ENCODE measurements at places on chromosomes 12 and 14.

- DNase-seq, result no peak
These were observed 69.7 kb upstream of the DHRS4 start for GRCh38 chr14:23883684-23884540.

DNA sequence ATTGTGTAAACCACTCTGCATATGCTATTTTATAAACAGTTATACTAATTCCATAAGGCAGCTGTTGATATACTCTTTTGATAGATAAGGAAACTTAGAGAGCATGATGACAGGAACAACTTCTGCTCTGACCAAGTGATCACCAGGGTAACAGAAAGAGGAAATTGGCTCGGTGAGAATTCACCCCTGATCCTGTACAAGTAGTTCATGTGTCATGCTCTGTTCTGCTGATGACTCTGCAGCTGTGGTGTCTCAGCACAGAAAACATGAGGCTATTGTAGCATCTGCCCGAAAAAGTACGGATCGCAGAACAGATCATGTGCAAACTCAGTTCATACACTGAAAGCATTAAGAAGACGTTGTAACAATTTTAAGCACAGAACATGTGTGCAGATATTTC, 345.0 kb downstream of the LRIG3 start:
- DNase-seq, result no peak

DNA sequence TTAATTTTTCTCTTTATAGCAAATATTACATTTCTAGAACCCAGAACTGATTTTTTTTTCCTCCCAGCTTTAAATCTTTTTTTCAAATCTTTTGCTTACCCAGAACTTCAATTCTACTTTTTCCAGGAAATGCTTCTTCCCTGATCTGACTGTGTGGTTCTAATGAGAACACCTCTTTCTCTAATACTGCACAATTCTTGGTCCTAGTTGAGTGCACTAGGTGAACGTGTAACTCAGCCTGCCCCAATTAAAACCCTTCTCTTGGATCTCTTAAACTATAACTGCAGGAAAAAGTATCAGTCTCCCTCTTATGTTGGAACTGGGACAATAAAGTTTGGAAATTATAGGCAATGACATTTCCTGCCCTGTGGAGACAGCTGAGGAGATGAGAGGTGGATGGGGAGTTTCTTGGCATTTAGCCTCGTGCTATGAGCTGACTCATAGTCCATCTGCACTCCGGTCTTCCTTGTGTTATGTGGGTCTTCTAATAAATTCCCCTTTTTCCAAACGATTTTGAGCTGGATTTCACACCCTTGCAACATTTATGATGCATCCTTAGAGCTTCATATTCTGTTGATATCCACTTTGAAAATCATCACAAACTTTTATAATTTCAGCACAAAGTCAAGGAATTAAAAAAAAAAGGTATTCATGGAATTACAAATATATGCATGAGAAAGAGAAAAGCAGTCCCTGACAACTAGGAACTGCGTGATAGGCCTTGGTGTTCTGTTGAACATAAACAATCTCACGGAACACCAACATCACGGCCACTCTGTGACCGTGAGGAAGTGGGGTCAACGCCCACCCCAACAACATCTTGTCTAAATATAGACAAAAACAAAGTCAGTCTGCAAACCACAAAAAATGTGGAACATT, 52.4 kb downstream of the BRMS1L start:
- DNase-seq, result no peak

DNA sequence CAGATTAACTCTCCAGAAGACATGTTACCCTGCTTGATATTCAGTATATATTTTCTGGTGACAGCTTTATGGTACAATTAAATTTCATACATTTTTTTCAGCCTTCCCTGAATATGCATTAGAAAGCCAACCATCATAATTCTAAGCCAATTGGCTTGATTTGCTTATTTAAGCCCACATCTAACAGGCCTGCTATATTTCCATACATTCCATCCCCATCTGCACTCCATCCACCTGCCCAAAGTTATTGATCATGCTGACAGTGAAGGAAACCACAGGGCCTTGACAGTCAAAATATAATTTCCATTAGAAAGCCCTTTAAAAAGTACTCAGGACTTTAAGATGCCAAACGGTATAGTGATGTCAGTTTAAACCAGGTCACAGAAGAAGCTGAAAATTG, 164.3 kb downstream of the GXYLT1 start:
- DNase-seq, result no peak

GRCh38 chr14:96762650-96763049, 34.5 kb upstream of the VRK1 start:
- DNase-seq, result no peak

GRCh38 chr12:48419116-48419935, 53.0 kb upstream of the ANP32D start:
- DNase-seq, result no peak

GRCh38 chr12:28794211-28794610, 354.9 kb upstream of the FAR2 start:
- DNase-seq, result no peak

DNA sequence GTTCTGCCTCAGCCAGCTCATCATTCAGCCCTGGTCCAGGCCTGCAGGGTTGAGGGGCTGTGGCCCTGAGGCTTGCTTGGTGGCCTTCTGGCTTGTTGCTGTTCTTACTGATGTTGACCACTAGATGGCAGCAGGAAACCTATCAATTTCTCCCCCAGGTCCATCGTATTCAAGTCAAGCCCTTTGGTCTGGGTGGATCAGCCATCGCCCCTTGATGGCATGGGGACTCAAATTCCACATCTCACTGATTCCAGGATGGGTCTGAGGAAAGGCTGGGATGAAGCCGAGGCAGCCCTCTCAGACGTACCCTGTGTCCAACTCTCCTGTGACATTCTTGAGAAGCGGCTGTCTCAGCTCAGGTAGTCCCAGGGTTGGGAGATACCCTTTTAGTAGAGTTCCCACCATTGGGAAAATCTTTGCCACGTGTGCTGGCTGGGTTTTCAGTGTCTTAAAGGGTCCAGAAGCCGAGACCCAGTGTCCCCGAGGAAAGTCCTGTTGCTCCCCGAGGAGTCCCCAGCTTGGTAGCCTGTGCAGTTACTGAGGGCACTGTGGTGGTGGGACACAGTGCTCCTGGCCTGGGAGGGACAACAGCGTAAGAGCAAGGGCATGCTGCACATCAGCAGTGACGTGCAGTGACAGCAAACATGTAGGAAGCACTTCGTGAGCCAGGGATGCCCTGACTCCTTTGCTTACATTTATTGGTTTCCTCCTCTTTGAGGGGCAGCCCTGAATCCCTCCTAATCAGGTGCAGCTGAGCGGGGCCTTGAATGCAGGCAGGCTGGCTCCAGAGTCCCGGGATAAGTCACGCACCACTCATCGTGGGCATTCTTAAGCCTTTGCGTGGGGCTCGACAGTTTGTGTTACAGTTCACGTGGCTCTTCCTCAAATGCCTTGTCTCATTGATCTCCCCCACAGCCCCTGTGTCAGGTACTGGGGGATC, 58.6 kb downstream of the TSPAN9 start:
- no peak for DNase-seq

DNA sequence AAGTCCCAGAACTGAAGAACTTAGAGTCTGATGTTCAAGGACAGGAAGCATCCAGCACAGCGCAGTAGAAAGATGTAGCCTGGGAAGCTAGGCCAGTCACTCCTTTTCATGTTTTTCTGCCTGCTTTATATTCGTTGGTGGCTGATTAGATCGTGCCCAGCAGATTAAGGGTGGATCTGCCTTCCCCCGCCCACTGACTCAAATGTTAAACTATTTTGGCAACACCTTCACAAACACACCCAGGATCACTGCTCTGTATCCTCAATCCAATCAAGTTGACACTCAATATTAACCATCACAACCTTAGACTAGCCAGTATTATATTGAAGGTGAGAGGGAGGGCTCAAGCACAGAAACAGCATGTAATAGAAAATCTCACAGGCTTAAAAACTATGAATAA, 222.9 kb downstream of the C12orf50 start:
- DNase-seq, result no peak

GRCh38 chr14:36176524-36176923, at the start of gene PTCSC3:
Gene PTCSC3, minus strand, starts transcription at chr14:36176722.
- DNase-seq, result no peak

- DNase-seq, result no peak
These were observed 11.1 kb downstream of the SSH1 start for GRCh38 chr12:108846290-108846701.

DNA sequence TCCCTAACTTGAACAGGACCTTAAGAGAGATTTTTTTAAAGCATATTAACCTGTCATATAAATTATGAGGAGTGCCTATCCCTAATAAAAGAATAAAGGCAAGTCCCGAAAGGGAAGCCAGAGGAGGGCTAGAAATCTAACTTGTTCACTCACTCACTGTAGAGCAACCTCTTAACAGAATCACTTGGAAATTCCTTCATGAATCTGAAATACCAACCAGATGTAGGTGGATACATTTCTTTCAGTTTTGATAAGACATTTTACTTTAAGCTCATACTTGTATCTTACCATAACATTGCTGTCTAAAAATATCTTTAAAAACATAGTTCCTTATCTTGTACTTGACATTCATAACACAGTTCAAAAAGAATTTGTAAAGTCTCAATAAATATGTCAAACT, 25.7 kb downstream of the NTN4 start:
- no peak for DNase-seq

DNA sequence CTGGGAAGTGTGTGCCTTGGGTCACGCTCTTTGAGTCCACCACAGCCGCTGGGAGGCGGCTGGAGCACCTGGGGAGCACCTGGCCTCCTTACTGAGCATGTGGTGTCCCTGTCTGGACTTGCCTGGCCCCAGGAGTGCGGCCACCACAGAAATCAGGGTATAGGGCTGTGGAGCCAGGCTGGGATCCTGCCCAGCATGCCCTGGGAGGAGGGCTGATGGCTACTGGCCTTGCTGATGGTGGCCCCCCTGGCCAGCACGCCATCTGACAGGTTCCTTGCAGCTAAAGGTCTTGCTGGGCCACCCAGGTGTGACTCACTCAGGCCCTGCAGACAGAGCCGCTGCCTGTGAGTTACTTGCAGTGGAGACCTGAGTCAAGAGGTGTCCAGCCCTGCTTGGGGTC, 6.0 kb downstream of the ULK1 start:
- no peak for DNase-seq

- no peak for DNase-seq
These were observed 53.8 kb downstream of the MOK start for GRCh38 chr14:102251161-102251560.

DNA sequence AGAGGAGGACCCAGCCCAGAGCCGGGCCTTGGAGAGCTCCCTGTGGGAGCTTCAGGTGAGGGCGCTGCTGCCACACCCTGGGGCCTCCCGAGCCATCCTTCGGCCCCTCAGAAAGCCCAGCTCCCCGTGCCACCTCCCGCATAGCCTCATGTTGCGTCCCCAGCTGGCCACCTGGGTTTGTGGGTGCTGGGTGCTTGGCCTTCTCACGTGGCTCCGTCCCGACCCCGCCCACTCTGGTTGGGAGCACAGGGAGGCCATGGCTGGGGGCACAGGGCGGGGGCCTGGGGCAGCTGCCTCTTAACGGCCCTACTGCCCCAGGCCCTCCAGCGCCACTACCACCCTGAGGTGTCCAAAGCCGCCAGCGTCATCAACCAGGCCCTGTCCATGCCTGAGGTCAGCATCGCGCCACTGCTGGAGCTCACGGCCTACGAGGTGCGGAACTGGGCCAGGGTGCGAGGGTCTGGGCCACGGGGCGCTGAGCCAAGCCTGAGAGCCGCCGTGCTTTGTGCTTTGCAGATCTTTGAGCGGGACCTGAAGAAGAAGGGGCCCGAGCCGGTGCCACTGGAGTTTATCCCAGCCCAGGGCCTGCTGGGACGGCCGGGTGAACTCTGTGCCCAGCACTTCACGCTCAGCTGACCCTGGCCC, 7.6 kb downstream of the NOC4L start:
- DNase-seq, result no peak

DNA sequence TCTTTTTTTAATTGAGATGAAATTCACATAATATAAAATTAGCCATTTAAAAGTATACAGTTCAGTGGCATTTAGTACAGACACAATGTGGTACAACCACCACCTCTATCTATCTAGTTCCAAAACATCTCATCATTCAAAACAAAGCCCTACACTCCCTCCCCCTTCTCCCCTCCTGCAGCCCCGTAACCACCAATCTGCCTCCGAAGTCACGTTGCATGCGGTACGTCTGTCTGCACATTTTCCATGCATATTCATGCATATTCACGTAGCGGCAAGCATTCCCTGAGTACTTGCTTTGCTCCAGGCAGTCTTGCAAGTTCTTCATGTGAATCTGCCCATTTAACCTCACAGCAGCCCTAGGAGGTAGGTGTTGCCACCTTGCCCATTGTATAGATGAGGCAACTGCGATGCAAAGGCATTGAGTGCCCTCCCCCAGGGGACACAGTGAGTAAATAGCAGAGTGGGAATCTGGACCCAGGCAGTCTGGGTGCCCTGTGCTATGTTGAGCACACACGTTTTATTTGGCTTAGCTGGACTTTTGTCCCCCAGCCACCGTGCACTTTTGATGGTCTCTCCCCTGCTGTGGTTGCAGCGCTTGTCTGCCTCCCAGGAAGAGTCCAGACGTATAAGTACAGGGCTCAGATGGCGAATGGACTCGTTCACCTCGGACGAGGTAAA, 43.4 kb downstream of the RIN3 start:
- DNase-seq, result no peak

DNA sequence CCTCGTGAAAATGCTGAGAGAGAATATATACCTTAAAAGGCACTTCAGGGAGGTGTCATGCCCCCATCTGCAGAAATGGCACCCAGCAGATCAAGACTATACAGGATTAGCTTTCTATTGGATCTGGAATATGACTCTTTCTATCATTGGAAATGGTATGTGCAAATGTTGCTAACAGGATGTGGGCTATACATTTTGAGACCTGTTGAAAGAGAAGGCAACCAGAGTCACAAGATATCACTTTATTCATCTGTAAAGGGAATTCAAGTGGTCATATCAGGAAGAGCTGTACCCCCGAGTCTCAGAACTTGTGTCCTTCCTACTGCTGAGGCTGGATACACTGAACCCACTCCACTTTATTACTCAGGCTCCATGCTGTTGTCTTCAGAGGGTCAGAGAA, 46.1 kb upstream of the FRMD6 start:
- DNase-seq, result no peak

GRCh38 chr14:61461808-61462275, 140.5 kb downstream of the PRKCH start:
- DNase-seq, result no peak

DNA sequence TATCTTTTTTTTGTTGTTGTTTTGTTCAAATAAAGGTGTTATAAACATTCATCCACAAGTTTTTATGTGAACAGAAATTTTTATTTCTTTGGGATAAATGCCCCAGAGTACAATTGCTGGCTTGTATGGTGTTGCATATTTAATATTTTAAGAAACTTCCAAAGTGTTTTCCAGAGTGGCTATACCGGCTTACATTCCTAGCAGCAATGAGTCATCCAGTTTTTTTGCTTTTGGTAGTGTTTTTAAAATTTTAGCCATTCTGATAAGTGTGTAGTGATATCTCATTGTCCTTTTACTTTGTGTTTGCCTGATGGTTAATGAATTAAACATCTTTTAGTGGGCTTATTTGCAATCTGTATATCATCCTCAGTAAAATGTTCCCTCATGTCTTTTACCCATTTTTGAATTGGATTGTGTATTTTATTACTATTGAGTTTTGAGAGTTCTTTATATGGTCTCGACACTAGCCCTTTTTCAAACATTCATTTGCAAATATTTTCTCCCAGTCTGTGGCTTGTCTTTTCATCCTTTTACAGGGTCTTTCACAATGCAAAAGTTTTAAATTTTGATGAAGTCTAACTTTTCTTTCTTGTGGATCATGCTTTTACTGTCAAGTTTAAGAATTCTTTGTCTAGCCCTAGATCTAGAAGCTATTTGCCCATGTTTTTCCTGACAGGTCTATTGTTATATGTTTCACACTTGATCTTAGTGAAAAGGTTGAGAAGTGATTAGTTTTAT, 29.5 kb downstream of the PPP4R4 start:
- DNase-seq, result no peak

Data from stimulated activated CD4-positive, alpha-beta T cell treated with anti-CD3 and anti-CD28 coated beads, TNF-alpha, amount 100 ng/mL, for 24 hours (primary cell).